DMS 273 treated with DMSO at 0.1 percent for 48 hours (cell line): ENCODE measurements at places on chromosomes 1 and 21.

- no peak for DNase-seq
Observed at GRCh38 chr1:107949467-107950253, 15.3 kb downstream of the VAV3 start.

- DNase-seq: no peak
Observed at GRCh38 chr1:89802051-89802450, 18.8 kb upstream of the LRRC8D start.

- DNase-seq: no peak
Observed at GRCh38 chr1:170376801-170377385, 155.1 kb upstream of the GORAB start.

DNA sequence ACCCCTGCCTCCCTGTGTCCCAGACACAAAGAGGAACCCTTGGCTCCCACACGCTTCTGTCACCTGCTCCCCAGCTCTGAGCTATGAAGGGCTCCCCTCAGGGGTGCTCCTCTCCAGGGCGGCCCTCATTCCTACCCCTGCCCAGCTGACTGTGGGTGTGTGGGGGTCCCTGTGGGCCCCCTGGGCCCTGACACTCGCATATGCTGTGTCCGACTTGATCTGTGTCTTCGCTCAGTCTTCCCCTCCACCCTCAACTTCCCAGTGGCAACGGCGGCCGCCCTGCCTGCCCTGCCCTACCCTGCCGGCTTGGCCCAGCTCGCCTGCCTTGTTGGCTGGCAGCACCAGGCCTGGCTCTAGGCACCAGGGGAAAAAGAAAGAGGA is 1.2 kb downstream of the KCNQ4 start:
- no peak for DNase-seq

DNA sequence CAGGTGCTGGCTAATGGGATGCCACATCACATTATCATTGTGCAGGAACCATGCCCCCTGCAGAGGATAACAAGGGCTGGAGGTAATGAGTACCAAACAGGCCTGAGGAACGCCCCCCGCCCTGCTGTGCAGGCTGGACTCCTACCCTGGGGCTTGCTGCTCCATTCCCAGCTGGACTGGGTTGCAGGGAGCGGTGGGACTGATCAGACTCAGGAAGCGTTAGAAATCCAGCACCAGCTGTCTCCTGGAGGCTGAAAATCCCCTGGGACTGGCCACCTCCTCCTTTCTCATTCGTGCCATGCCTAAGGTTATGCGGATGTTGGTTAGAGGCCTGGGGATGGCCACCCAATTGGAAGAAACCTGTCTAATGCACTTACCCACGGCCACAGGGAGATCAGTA is 36.9 kb upstream of the POU3F1 start:
- peak; percentile 100 for DNase-seq

DNA sequence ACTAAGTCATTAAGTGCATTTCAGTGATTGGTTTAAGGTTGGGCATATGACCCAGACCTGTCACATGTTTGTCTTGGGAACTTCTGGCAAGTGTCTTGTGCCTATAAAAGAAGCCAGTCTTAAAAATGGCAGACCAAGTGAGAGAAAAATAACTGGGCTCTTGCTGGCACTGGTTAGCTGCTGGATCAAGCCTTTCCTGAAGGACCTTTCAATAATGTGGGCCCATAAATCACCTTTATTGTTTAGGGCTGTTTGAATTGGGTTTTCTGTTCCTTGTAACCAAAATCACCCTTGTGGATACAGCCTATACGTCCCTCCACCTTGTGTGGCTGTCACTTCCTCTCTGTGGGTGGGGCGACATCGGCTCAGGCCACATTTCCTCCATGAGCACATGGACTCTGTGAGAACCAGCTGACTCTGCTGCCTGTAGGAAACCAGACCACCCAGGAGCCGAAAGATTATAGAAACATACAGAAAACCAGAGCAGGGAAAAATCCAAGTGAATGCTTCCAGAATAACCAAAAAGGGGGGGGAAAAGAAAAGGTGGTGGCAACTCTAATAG is 25.6 kb upstream of the WNT4 start:
- no peak for DNase-seq

- DNase-seq: no peak
Observed at GRCh38 chr1:239819096-239819495, 272.6 kb upstream of the FMN2 start.

- no peak for DNase-seq
Observed at GRCh38 chr21:26199456-26199855, 28.9 kb upstream of the APP start.

- no peak for DNase-seq
Observed at GRCh38 chr1:8329858-8330257, 11.9 kb downstream of the SLC45A1 start.

GRCh38 chr1:230985711-230986110 is 6.8 kb downstream of the ARV1 start:
- DNase-seq: no peak

GRCh38 chr21:39125752-39126485 is 57.3 kb downstream of the PSMG1 start:
- peak; percentile 24 for DNase-seq

- no peak for DNase-seq
Observed at GRCh38 chr1:173669491-173669941, at the start of gene ANKRD45. Gene ANKRD45, minus strand, starts transcription at chr1:173669851. Its CDS starts 10,433 bp downstream, at chr1:173659418.

- no peak for DNase-seq
Observed at GRCh38 chr1:208077232-208078075, 166.5 kb upstream of the CD34 start.

GRCh38 chr21:33125680-33126375 is 55.9 kb downstream of the OLIG1 start:
- no peak for DNase-seq

- no peak for DNase-seq
Observed at GRCh38 chr1:203506858-203507626, 13.1 kb downstream of the OPTC start.

DNA sequence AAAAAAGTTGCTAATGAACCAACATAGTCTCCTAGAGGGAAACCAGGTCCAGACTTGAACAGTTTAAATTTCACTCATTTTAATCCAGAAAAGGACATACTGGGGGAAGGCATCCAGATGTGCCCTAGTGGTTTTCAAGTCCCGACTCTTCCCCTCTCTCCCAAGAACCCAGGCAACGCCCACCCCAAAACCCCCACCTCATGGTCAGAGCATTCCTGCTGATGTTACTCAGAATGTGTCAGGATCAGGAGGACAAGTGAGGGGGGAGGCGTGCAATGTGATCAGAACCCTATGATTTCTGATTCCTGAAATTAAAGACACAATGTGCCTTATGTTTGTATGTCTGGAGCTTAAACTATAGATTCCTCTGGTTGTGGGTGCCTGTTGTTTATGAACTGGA is 1.6 kb upstream of the CTSK start:
- no peak for DNase-seq

GRCh38 chr1:214941061-214941460 is 141.5 kb upstream of the KCNK2 start:
- DNase-seq: no peak

GRCh38 chr21:33219300-33219699 is 10.4 kb upstream of the IFNAR2 start:
- DNase-seq: no peak

- no peak for DNase-seq
Observed at GRCh38 chr1:28129150-28129549, 40.7 kb upstream of the EYA3 start.

GRCh38 chr1:119840745-119841144 is 29.5 kb upstream of the REG4 start:
- no peak for DNase-seq

GRCh38 chr1:53450225-53450624 is 9.0 kb upstream of the DMRTB1 start:
- DNase-seq: no peak

DNA sequence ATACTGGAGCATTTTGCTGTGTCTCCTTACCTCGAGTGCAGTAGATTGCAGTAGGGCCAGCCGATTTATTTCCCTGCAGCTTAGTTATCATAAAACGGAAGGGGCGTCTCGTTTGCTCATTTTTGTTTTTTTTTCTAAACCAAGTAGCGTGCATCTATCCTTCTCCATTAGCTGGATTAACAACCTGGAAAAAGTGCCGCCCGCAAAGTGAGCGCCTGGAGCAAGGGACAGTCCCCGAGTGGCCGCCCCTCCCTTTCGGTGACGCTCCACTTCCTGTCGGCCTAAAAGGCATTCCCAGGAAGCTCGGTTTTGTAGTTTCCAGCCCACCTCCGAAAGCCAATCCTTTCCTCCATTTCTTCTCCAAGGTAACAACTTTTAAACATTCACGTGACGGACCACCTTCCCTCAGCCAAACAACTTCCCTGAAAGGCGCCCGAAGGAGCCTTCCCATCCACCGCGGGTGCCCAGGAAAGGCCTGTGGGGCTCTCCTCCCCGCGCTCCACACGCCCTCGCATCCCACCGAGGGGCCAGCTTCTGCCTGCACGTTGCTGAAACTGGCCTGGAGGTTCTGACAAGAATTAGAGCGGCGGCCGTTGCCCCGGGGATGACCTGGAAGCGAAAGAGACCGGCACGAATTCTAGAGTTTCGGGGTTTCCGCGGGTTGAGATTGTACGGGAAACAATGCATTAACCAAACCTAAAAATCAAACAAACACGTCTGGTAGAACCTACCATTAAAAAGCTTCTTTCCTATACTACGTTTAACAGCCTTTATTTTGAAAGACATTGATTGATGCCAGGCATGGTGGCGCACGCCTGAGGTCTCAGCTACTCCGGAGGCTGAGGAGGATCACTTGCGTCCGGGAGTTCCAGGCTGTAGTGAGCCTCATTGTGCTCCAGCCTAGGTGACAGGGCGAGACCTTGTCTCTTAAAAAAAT is at the start of gene EXTL2:
Gene EXTL2 (minus strand): TSS at position 240 of the 937 bp plus-strand sequence. CDS start 6,085 bp downstream, outside the sequence.
- peak; percentile 91 for DNase-seq

- no peak for DNase-seq
Observed at GRCh38 chr1:94025383-94026340, 95.3 kb downstream of the ABCA4 start.

GRCh38 chr1:45503462-45504360 is 3.6 kb downstream of the MMACHC start:
- no peak for DNase-seq

DNA sequence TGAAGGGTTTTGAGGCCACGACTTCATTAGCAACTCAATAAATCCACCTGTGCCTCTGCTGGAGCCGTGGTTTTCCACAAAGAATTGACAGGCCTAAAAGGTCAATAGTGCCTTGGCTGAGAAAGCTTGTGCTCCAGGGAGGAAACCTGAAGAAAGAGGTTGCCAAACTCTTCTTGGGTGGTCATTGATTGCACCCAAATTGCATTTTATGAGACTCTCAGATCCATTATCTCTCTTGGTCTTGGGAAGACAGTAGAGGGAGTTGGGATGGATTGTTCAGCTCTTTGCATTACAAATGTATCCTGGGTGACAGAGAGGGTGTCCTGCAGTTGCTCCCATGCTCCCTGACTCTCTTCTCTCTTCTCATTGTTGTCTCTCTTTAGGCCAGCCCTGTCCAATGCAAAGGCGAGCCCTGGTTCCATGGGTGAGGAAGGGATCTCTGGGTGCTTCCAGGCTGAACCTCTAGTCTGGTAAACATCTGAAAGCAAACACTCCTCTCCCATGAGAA is 46.1 kb upstream of the HTR1D start:
- DNase-seq: no peak

- DNase-seq: no peak
Observed at GRCh38 chr1:23577056-23578004, 18.0 kb upstream of the ID3 start.

GRCh38 chr1:223198628-223198965 is 55.5 kb upstream of the TLR5 start:
- DNase-seq: no peak

- DNase-seq: no peak
Observed at GRCh38 chr1:71428029-71428428, 347.2 kb upstream of the ZRANB2 start.

DNA sequence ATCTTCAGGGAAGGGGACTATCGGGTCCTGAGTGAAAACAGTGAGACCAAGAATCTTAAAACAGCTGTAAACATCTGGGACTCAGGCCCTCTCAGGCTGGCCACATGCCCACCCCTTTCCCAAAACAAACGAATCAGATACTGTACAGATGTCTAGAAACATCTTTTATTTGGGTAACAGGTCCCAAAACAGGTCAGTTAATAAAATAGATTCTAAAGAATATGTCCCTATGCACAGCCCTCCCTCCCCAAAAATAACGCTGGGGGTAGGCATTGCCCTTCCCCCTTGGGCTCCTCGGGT is 499 bp upstream of the CRTC2 start:
- DNase-seq: no peak

DNA sequence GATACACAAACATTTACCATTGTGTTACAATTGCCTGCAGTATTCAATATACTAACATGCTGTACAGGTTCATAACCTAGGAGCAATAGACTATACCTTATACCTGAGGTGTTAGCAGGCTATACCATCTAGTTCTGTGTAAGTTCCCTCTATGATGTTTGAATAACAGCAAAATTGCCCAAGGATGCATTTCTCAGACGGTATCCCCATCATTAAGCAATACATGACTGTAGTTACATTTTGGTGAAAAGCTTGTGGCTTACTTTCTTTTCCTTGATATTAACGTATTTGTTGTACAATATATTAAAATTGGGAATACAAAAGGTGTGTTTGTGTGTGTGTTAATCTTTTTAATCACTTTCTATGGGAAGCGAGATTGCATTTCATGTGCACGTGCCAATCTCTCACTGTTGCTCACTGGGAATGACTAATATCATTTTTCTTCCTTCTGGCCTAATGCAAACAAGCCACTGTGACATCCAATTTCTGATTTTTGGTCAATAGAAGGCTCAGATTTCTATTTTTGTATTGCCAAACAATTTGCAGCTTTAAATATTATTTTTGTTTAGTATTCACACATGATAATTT is 36.7 kb upstream of the WLS start:
- no peak for DNase-seq

DNA sequence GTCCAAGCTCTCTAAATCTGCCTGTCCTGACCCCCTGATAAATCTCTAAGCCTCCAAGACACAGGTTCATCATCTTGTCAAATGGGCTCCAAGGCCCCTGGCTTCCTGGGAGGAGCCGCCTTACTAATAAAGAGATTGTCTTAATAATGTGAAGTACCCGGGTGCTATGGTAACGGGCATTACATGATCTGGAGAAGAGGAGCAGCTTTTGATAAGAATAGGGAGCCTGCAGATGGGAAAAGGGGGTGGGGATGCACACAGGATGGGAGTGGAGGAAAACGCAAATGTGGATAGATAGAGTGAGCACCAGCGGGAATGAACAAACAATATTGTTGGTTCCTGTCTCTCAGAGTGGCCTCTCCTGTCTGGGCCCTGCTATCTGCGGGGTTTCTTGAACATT is 11.9 kb upstream of the RXRG start:
- DNase-seq: no peak
